Retina (tissue), 1 donor: ENCODE measurements at places on chromosomes 4 and X.

DNA sequence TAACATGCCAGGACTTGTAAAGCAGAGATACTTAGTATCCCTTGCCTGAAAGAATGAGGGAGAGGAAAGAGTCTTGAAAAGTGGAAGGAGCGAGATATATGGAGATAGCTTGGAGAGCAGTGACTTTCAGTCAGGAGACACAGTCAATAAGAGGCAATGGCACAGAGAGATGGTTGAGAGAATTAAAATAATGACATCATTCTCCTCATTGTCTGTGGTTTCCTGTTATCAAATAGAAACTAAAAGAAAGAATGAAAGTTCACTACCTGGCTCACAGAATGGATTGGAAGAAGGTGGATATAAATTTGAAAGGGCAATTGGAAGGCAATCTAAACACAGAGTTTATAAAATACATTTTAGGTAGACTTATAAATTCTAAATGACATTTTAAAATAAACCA lies 760.2 kb upstream of the AADAT start:
- DNase-seq = no peak

DNA sequence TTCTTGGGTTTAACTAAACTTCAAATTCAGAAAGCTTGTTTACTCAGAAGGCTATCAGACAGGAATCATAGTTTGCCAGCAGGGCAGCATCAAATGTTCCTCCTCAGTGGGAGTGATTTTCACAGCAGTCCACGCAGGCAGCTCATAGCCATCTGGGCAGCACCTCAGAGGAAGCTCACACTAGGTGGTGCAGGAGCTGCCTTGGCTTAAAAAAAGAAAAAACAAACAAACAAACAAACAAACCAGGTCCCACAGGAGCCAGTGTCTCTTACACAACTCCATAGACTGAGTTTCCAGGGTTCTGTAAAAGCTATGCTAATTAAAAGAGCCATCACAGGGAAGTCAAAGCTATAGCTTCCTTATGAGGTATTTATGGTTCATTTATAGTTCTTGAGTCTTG lies 10.5 kb upstream of the KLHL5 start:
- no peak for DNase-seq

- DNase-seq = no peak
These were observed 575.1 kb downstream of the IL15 start for GRCh38 chr4:142211444-142211843.

DNA sequence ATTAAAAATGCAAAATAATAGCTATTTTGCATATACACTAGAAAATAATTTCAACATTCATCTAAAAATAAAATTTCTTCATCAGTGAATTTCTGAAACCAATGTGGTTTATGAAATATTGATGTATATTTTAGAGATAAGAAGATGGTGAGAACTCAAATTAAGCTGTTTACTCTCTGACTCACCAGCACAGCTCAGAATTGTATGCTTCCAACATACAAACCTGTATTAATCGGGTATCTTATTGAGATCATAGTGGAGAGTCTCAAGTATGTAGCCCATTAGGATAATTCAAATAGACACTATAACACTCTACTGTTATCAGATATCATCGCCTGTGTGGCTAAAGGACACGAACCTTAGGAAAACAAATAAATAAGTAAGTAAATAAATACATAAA lies 899.5 kb upstream of the INTU start:
- no peak for DNase-seq

DNA sequence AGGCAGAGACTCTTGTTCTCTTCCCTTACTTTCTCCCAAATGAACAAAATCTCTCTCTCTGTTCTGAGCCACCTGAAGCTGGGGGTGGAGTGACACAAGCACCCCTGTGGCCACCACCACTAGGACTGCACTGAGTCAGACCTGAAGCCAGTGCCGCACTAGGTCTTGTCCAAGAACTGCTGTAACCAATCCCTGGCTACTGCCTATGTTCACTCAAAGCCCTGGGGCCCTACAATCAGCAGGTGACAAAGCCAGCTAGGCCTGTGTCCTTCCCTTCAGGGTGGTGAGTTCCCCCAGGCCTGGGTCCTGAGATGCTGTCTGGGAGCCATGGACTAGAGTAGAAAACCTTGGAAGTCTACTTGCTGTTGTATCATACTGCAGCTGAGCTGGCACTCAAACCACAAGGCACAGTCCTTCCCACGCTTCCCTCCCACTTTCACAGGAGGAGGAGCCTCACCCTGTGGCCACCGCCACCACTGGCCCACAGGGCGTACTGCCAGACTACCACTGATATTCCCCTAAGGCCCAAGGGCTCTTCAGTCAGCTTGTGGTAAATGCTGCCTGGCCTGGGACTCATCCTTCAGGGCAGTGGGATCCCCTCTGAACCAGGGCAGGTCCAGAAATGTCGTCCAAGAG lies 119.1 kb downstream of the RTL9 start:
- no peak for DNase-seq

- DNase-seq = no peak
These were observed 8.5 kb downstream of the RAPGEF2 start for GRCh38 chr4:159111416-159111815.

DNA sequence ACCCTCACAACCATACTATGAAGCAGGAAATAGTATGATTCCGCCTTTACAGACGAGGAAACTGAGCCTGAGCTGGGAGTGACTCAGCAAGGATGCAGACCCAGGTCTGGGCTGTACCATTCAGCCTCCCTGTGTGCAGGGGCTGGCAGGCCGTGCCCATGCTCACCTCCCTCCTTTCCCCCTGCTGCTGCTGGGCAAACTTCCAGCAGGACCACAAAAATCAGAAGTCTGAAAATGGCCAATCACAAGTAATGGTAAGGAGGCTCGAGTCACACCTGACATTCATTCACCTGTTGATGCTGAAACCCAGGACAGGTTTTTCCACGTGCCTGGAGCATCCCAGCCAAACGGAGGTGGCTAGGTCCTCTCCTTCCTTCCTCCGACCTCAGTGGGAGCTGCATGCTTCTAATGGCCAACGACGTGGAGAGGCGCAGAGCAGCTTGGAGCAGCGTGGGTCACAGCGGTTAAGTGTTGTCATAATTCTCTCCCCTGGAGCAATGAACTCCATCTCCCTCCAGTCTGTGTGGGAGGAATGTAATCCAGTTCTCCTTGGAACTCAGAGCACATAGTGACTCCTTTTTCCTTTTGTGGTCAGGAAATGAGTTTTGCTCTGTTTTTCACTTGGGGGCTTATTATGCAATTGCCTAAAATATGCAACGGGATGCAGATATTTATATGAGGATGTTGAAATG lies 371.7 kb downstream of the BCOR start:
- no peak for DNase-seq

GRCh38 chrX:137195991-137196390 lies 162.2 kb upstream of the GPR101 start:
- no peak for DNase-seq

DNA sequence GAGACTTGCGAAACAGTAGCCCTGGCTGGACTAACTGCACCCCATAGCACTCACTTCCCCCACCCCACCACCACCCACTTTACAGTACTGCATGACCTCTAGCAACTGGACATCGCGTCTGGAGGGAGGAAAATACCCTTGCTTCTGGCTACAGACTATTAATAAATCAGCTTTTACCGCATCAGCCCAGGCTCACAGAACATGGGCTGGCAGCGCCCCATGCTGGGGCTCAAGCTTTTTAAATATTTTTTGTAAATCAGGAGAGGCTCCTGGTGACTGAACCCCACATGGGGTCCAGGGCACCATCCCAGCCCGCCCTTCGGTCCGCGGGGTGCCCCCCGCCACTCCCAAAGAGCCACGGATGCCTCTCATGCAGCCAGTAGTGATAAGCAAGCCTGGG lies 2.7 kb downstream of the HS6ST2 start:
- DNase-seq = no peak

- peak; percentile 36 for DNase-seq
These were observed 4.2 kb upstream of the TMSB4X start for GRCh38 chrX:12970691-12971202.

DNA sequence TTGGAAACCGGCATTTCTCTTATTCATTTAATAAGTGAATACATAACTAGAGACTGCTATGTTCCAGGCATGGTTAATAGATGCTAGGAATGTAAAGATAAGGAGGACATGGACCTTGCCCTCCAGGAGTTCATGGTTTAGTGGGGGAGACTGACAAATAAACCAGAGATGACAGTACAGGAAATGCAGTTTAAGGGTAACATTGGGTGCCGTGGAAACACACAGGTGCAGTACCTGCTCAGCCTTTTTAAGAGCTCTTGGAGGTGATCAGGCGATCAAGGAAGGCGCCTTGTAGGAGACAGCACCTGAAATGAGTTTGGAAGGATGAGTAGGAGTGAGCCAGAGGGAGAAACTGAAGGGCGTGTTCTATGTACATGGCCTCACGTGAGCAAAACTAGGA lies 145.8 kb downstream of the AASDH start:
- no peak for DNase-seq

DNA sequence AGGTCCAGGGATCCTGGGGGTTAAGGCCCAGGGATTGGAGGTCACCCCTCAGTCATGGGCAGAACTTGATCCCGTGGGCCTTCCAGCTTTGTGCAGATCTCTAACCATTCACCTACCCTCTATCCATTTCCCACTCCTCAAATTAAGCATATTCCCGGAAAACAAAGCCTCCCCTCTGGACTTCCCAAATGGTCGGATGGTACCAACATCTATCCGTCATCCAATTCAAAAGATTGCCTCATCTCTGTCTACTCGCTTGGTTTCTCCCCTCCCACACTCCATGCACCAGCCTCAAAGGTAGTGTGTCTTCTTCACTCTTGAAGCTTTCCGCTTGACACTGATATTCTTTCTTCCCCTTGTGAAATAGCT lies 473 bp upstream of the BCLAF3 start:
- DNase-seq = no peak

GRCh38 chr4:182453830-182454229 lies 210.6 kb downstream of the TENM3 start:
- DNase-seq = no peak

DNA sequence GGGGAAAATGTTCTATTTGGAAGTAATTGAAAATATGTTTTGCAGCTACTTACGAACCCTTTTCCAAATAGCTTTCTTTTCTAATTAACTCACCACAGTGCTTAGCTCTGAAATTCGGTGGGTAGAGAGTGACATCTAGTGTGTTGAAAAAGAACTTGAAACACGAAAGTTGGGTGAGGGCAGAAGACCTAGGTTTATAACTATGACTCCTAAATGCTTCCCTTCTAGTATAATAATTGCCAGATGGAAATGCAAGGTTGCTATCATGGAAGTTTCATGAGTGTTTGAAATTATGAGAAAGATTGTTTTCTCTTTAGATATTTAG lies 77.3 kb upstream of the NOCT start:
- DNase-seq = no peak

DNA sequence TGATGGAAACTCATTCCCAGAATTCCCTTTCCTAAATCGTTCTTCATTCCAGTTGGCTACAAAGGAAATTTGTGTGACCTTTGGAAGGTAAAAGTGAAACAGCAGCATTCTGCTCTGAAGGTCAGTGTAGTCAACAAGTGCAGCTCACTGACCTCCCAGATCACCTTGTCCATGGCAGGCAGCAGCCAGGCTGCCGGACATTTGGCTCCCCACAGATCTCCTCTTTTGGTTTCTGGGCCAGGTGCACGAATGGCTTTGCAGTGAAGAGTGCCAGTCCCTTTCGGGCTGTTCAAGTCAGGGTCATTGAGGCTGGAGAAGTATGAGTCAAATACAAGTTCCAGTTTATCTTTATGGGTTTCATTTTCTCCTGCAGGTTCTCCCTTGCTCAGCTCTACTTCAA lies 14.3 kb downstream of the GPRIN3 start:
- DNase-seq = no peak

- DNase-seq = no peak
These were observed 211.8 kb downstream of the DCTD start for GRCh38 chr4:182705389-182705788.

- no peak for DNase-seq
These were observed 46.9 kb downstream of the KIF4A start for GRCh38 chrX:70336767-70337166.

GRCh38 chr4:2292646-2293108 lies 30.8 kb upstream of the MXD4 start:
- peak; percentile 22 for DNase-seq

GRCh38 chr4:79576429-79576753 lies 168.4 kb upstream of the GK2 start:
- DNase-seq = peak; percentile 61

DNA sequence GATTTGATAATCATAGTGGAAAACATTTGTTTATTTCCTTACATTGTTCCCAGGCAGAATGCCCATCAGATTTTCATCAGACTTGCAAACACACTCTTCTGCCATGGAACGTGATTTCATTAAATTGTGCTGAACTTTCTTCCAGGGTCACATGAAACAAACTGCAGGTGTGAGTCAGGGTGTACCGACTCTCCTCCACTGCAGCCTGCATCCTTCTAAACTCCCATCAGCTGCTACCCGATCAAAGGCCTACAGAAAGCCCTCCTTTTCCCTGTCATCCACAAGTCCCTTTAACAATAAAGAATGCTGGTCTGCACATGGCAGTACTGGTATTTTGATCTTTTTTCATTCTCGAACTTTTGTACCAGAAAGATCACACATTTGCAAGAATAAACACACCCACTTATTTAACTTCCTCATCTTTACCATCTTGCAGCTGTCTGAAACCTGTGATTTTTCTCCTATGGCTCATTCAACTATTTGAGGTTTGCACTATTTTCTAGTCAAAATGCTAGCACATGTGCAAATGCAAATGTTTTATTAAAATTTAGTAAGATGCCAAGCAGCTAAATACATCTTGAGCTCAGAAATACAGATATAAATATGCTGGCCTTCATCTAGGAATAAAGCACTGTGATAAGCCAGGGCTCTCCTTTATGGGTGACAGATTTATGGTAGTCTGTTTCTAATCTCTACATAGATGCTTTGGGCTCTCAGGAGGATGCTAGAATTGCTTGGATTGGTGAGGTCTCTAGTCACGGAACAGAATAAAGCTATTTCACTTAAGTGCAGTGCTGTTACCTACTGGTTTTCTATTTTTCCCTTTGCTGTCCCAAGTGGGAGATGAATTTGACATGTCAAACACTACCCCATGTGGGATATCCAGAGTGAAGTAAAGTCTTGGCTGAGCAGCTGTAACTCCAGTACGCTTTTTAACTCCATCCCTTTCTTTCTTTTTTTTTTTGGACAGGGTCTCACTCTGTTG lies 25.8 kb upstream of the ARHGAP24 start:
- no peak for DNase-seq

GRCh38 chrX:77514177-77514576 lies 67.0 kb downstream of the FGF16 start:
- DNase-seq = no peak

GRCh38 chr4:3673716-3674478 lies 92.3 kb upstream of the ADRA2C start:
- DNase-seq = no peak
